A673 (cell line): ENCODE measurements at places on chromosomes 4 and X. TPM values are rescaled to one million over a fixed set of nuclear protein-coding genes. Genes with fewer than 3 reads are reported as not detected.

DNA sequence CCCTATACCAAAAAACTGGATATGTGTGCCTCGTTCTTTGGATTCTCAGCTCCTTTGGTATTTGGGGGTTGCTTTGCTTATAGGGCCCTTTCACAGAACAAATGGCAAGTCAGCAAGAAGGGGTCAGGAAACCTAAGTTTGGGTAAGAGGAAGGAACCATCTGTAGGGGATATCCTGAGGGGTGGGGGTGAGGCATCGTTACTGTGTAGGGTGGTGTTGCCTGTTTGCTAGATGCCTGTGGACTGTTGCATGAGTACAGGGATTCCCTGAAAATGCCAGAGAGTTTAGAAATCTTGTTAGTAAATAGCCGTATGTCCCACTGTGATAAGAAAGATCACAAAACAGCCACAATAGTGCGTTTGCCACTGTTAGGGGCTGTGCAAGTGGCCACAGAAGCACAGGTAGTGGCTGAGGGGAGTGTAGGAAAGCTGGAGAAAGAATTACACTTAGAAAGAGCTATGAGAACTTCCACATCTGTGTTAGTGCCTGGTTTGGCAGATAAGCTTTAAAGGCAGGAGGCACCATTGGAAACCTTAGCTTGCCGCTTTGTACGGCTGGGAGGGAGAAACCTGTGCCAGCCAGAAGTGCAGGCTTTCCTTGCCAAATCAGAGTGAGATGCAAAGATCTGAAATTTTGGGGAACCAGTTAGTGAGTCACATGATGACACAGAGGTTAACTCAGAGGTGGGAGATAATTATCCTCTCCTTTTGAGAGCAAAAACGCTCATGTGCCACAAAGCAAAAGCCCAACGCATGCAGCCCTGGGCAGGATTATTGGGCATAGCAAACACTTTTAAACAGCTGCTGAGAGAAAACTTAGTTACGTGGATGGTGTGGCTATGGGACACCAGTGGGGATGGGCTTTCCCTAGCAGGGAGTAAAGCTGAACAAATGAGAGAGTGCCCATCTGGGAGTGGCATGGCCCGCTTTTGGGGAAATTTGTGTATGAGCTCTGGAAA lies 343.7 kb downstream of the ARAP2 start:
- no peak for DNase-seq
- H3K27ac ChIP-seq = no peak overlapping the region
- H3K36me3 ChIP-seq = no peaks in the 10 kb centered on the region
- H3K4me1 ChIP-seq = no peaks in the 10 kb centered on the region

GRCh38 chrX:32139476-32139875 lies 1067.6 kb upstream of the FTHL17 start:
- no peak overlapping the region for H3K4me3 ChIP-seq
- H3K4me1 ChIP-seq = no peaks in the 10 kb centered on the region
- DNase-seq = no peak

GRCh38 chr4:1187182-1187581 lies 14.8 kb upstream of the SPON2 start:
- DNase-seq = no peak
- no peaks in the 10 kb centered on the region for H3K36me3 ChIP-seq
- no peak overlapping the region for H3K4me3 ChIP-seq
- H3K27ac ChIP-seq = no peak overlapping the region

FAM236D gene
- total RNA-seq = not detected in 2 replicates
